Left ventricle myocardium superior (tissue), 1 donor: ENCODE measurements at places on chromosomes 12 and 14. TPM values are rescaled to one million over a fixed set of nuclear protein-coding genes. Genes with fewer than 3 reads are reported as not detected.

The OLR1 gene
- total RNA-seq = 0.64 TPM

The GLIPR1L1 gene
- not detected for total RNA-seq

The NAA30 gene
- 25.8 TPM for total RNA-seq

The HPD gene
- total RNA-seq = 2.2 TPM

The TPPP2 gene
- total RNA-seq = 1.2 TPM
